ACHN (cell line): ENCODE measurements at places on chromosomes 7 and 10.

DNA sequence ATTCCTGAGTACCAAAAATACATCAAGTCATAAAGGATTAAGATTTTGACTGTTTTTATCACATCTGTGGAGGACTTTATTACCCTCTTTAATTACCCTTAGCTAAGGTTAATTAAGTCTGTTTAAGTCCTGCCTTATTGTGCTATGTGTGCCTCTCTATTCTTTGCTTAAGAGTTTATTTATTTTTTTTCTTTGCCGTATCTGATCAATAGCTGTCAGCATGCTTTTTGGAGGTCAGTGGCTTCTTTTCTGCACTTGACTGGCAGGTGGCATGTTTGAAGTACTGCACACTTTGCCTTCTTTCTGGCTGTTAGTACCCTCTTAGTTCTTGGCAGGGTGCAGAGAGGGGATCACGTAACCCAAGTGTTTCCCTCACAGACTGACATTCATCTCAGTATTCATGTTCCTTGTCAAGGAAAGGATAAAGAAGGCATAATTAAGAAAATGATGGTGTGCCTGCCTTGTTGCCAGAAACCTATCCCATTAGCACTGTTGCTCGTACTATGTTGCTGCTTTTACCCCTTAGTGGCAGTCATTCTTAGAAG lies 225.8 kb downstream of the EXOC4 start:
- DNase-seq = no peak

DNA sequence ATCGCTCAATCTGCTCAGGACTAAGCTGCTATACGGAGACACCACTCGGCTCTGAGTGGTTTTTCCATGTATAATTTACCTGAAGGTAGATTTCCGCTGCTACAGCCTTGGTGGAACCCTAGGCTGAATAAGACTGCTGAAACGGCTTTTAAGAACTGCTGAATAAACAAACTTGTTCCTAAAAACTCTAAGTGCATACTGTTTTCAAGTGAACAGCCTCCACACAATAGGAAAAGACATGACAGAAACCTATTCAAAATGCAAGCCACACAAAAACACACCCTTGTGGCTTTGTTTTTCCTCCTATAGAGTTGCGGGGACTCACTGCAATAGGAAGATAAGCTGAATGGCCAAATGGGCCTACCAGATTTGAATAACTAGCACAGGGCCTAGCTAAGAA lies 117.2 kb downstream of the UBE2H start:
- no peak for DNase-seq

DNA sequence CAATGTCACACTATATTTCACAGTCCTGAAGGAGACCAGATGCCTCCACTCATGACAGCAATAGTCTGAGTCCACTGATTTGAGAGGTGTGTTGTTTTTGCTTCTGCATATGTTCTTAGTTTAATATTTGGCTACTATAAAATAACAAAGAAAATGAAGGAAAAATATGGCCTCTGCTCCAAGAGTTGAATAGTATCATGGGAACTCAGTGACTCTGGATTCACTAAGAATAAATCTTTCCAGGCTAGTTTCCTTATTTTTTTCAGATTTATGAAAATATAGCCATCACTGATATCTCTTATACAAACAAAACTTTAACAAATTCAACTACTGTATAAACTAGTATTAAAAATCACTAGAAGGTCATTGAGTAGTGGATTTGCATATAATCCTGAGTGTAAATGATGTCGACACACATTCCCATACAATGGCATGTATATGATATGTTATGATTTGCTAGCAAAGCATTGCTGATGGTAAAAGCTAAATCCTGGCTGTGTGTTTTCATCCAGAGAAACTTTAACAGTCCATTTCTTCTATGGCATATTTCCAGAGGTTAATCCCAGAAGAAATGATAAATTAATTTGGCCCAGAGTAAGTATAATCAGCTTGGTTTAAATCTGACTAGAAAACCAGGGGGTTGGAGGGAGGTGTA lies 66.0 kb upstream of the VIPR2 start:
- DNase-seq = no peak

DNA sequence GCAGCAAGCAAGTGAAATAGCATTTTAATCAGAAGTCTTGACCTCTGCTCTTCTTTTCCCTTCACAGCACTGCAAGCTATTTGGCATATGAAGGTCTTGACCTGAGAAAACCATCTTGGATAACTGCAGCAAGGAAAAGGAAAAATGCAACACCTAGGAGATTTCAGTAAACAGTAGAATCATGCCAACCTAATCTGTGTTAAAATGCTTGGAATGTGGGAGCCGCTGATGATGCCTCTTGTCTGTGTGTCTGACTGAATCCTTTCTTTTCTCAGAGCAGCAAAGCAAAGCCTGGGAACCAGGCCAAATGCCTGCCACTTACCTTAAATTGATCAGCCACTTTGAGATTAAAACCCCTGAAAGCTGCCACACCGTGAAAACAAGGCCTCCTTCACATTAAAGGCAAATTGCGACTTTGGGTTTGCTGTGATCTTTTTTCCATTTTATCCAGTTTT lies 80.4 kb upstream of the CDK6 start:
- peak; percentile 89 for DNase-seq

GRCh38 chr7:16695621-16696237 lies 49.7 kb downstream of the BZW2 start:
- DNase-seq = peak; percentile 82

DNA sequence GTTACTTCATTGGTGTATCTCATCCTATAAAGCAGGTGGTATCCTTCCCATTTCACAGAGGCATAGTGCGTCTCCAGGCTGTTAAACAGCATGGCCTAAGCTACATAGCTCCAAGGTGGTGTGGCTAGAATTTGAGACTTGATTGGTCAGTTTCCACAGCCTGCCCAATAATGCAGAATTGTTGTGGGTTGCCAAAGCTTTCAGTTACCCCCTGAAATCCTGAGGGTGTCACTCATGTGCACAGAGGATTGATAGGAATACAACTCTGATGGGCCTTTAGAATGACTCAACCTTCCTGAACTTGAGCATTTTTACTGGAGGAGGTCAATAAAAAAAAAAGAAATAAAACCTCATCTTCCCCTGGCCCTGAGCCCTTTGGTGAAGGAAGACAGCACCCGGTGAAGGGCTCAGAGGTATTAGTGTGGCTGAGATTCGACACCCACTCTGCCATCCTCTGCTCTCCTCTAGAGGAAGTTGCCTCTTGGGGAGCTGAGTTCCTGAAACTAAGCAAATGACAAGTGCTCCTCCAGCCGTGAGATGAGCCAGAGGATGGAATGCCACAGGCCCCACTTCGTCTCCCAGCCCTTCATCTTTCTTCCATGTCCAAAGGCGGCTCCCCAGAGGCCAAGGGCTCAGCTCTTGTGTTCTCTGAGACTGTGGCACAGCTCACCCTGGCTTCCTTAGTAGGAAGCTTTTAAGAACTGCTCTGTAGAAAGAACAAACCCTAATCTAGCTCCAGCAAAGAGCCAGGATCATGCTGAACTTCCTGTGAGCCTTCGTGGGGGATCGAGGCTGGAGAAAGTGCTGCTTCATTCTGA lies 1.0 kb downstream of the ACSL5 start:
- DNase-seq = peak; percentile 12

DNA sequence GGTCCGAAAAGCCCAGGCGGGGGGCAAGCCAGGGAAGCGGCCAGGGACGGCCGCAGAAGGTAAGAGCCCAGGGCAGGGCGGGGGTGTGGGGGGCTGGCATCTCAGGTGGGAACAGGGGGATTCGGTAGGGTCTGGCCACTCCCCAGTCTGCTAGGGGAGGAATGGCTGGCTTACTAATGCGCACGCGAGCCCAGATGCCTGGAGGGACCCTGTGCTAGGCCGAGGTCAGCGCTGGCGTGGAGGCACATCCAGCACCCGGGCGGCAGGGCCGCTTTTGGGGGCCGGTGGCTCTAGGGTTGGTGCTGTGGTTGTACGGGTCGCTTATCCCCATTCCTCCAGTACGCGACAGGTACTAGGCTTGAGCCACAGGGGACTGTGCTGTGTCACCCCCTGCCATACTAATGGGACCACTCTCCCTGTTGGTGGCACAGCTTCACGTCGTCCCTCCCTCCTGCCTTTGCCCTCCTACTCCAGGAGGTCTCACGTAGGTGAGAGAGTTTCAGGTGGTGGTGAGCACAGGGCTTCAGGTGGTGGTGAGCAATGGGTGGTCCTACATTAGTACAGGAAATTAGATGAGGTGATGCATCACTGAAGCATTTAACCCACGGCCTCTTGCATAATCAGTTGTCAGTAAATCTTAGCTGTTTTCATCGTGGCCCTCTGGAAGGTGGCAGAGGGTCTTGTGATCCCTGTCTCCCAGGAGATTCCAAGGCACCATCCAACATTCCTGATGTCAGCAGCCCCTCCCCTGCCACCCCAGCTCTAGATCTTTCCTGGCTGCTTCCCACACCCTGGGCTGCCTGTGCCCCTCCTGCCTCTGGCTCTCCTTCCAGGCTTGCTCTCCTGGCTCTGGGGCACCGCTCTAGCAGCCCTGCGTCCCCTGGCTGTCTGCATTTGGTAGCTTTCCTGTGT lies 971 bp downstream of the AEBP1 start:
- DNase-seq = no peak

DNA sequence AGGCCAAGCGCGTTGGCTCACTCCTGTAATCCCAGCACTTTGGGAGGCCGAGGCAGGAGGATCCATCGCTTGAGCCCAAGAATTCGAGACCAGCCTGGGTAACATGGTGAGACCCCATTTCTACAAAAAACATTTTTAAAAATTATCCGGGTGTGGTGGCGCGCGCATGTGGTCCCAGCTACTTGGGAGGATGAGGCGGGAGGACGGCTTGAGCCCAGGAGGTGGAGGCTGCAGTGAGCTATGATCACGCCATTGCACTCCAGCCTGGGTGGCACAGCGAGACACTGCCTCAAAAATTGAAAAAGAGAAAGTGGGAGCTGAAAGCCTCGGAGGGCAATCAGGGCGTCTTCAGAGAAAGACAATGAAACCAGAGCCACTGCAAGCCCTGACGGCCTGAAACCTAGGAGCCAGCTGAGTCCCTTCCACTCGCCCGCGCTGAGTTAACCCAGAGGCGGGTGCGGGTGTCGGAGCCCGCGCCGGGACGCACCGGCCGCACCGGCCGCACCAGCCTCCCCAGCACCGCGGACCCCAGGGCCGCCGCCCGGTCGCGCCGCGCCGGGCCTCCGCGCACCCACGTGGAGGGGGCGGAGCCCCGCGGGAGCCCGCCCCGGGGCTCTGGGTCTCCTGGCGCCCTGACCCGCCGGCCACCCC lies 22.4 kb downstream of the ZFAND2A start:
- no peak for DNase-seq

DNA sequence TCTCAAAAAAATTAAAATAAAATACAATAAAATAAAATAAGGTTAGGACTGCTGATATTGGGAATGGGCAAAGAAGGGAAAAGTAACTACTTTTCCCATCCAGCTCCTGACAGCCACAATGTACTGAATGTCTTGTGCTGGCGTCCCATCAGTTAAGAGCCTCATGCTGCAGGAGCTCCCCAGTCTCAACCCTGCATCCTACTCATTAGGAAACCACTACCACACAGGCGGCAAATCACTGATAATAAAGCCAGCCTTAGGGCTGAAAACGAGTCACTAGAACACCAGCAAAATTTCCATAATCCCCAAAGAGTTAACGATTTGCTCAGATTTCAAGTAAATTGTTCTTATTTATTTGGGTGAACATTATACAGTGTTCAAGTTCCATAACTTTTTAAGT lies 4.3 kb downstream of the YWHAG start:
- no peak for DNase-seq

GRCh38 chr7:135974667-135975066 lies 2.5 kb downstream of the MTPN start:
- DNase-seq = no peak

GRCh38 chr10:49280001-49280408 lies 19.0 kb upstream of the C10orf71 start:
- no peak for DNase-seq

GRCh38 chr7:96708872-96709271 lies 774 bp downstream of the SEM1 start:
- no peak for DNase-seq

GRCh38 chr7:147106746-147107145 lies 990.1 kb downstream of the CNTNAP2 start:
- no peak for DNase-seq

DNA sequence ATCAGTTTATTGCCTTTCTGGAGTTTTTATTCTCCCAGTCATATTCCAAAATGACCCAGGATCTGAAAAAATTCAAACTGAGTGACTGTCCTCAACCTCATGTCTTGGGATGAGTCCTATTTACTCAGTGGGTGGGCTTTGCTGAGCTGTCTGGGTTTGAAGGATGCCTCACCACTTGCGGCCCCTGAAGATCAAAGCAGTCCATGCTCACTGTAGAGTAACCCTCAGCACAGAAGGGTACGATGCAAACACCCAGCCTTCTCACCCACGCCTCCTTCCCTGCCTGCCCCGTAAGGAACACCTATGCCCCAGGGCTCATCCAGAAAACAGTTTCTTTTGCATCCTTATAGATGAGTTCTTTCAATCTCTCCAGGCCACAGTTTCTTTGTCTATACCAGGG lies 42.2 kb upstream of the GRB10 start:
- no peak for DNase-seq

- DNase-seq = peak; percentile 49
These were observed 170.0 kb upstream of the MKLN1 start for GRCh38 chr7:131157530-131158243.

GRCh38 chr10:88840881-88841280 lies 10.8 kb downstream of the ANKRD22 start:
- no peak for DNase-seq

DNA sequence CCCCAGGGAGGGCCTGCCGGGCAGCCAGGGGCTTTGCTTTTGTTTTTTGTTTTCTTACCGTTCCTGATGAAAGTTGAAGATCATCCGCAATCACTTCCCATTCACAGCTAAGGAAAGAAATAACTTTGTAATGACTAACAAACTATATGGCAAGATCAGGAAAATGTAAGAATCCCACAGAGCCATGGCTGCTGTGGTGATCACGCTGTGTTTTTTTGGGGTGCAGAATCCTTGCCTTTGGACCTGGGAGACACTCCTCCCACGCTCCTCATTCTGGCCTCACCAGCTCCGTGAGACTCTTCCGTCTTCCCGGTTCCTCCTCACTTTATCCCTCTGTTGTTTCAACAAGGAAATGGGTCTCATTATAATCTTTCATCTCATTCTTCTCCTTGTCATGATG lies 443.0 kb upstream of the MGMT start:
- DNase-seq = no peak

- DNase-seq = no peak
These were observed 655.9 kb downstream of the SDK1 start for GRCh38 chr7:3956949-3957348.

DNA sequence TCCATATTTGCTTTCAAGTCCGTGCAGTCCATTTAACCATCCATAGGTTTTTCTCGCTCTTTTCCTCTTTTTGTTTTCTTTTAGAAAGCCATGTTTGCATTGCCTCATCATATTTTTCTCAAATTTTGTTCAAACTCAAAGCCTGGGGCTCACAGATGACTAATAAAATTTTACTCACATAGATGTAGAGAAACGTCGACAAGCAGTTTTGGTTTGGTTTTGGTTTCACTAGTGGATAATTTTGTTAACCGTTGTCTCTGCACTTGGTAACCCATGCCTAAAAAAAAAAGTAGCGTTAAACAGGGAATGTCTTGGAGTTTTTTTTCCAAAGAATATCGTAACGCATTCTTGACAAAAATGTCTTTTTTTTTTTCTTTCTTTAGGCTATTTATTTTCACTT lies 344.2 kb upstream of the GALNT17 start:
- DNase-seq = no peak

GRCh38 chr7:128361411-128362379 lies at the start of gene PRRT4:
PRRT4 (minus strand) TSS chr7:128361690.
- DNase-seq = peak; percentile 27

GRCh38 chr10:13404791-13405190 lies 56.7 kb upstream of the SEPHS1 start:
- no peak for DNase-seq
